ENCODE measurements at places on chromosomes 2 and 18.

- H3K27ac ChIP-seq, result no peak overlapping the region
- no peak overlapping the region for H3K4me3 ChIP-seq
These were observed 72.0 kb downstream of the MRO start for GRCh38 chr18:50747849-50748242.

GRCh38 chr2:101893681-101894381 lies 97.9 kb upstream of the IL1R2 start:
- no peaks in the 10 kb centered on the region for H3K27me3 ChIP-seq
- H3K27ac ChIP-seq, result no peak overlapping the region
- H3K4me3 ChIP-seq, result no peak overlapping the region
- DNase-seq, result no peak
- no peaks in the 10 kb centered on the region for H3K36me3 ChIP-seq
- H3K4me1 ChIP-seq, result no peaks in the 10 kb centered on the region

DNA sequence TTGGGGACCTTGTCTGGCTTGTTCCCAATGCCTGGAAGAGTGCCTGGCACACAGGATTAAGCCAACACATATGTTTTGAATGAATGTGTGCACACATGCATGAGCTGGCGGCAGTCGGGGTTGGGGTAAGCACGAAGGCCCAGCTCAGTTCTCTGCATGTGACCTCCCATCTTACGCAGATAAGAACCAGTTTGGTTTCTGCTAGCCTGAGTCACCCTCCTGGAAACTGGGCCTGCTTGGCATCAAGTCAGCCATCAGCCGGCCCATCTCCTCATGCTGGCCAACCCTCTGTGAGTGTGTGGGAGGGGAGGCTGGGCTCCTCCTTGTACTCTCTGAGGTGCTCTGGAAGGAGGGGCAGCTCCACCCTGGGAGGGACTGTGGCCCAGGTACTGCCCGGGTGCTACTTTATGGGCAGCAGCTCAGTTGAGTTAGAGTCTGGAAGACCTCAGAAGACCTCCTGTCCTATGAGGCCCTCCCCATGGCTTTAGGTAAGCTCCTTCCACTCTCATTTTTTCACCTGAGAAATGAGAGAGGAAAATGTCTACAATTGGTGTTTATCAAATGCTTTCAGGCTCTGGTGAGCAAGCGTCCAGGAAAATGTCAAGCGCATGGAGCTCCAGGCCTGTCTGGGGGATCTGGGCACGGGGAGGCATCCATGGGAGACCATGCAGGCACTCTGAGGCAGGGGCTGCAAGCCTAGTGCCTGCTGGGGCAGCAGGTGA lies 9.7 kb upstream of the IL1RN start:
- no peak overlapping the region for H3K4me3 ChIP-seq
- H3K27me3 ChIP-seq, result no peaks in the 10 kb centered on the region
- no peaks in the 10 kb centered on the region for H3K36me3 ChIP-seq
- peaks cover 8% of the 10 kb centered on the region for H3K4me1 ChIP-seq
- no peak overlapping the region for H3K27ac ChIP-seq

DNA sequence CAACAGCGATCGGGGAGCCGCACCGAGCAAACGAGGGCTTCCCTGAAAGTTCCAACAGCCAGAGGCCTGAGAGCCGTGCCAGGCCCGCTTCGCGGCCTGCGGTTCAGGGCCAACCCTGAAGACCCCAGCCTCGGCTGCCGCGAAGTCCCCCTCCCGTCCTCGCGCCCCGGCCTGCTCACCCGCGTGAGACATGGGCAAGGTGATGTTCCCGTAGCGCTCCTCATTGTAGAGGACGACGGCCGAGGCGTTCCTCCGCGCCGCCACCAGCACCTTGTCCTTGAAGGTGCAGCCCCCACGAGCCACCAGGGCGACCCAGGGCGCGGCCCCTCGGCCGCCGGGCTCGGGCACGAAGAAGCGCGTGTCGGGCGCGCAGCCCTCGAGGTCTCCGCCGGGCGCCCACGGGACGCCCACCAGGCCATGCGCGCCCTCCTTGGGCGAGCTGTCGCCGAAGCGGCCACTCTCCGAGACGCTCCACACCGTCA lies 510 bp downstream of the RNF149 start:
- peaks cover 14% of the 10 kb centered on the region for H3K4me1 ChIP-seq
- H3K27ac ChIP-seq, result no peak overlapping the region
- no peaks in the 10 kb centered on the region for H3K36me3 ChIP-seq
- H3K27me3 ChIP-seq, result no peaks in the 10 kb centered on the region

DNA sequence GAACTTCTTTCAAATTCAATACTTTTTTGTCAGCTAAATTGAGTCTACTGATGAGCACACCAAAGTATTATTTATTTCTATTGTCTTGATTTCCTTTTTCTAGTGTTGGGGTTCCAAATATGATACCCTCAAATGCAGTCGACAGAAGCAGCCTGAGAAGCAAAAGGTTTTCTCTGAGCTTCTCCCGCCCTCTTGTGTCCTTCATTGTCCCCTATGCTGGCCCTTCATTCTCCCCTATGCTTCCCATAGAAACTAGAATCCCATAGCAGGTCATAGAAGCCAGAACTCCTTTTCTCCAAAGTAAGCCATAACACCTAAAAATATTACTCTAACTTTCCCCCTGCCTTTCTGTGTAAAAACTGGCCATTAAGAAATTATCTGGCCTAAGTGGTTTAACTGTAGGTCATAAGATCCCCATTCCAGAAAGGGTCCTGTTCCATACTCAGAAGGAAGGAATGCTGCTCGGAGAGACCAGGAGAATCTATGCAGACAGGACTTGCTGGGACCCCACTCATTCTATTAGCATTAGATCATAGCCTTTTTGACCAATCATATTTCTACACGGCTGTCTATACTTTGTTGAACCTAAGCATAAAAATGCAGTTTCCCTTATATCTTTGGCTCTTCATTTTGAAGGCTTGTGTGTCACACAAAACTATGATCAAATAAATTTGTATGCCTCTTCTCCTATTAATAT lies 764.6 kb upstream of the PKDCC start:
- no peak for DNase-seq
- no peak overlapping the region for H3K4me3 ChIP-seq
- H3K36me3 ChIP-seq, result no peaks in the 10 kb centered on the region
- H3K27me3 ChIP-seq, result no peaks in the 10 kb centered on the region

DNA sequence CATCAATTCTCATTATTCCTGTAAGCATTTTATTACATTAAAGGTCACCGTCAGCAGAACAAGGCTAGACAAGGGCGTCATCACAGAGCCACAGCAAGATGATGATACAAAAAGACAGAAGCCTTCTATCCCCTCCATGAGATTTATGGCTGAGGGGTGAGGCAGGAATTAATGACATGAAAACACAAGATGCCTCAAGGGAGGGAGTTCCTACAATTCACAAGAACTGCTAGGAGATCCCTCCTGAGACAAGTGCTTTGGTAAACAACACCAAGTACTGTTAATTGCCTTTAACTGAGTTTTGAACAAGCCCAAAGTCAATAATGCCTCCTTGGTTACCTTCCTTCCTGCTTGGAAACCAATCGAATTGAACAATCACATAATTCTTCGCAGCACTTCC lies 14.1 kb downstream of the ADD2 start:
- no peaks in the 10 kb centered on the region for H3K4me1 ChIP-seq
- H3K4me3 ChIP-seq, result no peak overlapping the region
- H3K36me3 ChIP-seq, result no peaks in the 10 kb centered on the region
- no peak for DNase-seq

DNA sequence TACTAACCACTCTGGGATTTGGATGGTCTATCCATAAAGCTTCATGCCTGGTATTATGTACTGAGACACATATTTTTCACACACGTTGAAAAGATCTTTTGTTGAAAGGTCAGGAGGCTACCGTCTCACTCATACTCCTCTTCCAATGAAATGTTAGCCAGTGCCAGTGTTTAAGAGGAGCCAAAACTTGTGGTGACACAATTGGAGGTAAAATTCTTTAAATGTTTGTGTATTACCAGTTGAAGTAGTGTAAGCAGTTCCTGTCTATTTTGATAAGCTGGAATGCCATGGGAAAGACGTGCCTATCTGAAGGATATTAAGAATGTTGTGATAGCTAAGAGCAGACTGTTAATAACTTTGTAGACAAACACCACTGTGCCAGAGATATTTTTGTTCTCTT lies 32.1 kb downstream of the MARCHF7 start:
- H3K36me3 ChIP-seq, result peaks cover 64% of the 10 kb centered on the region
- DNase-seq, result no peak
- H3K4me3 ChIP-seq, result no peak overlapping the region
- no peak overlapping the region for H3K27ac ChIP-seq
- no peaks in the 10 kb centered on the region for H3K4me1 ChIP-seq

DNA sequence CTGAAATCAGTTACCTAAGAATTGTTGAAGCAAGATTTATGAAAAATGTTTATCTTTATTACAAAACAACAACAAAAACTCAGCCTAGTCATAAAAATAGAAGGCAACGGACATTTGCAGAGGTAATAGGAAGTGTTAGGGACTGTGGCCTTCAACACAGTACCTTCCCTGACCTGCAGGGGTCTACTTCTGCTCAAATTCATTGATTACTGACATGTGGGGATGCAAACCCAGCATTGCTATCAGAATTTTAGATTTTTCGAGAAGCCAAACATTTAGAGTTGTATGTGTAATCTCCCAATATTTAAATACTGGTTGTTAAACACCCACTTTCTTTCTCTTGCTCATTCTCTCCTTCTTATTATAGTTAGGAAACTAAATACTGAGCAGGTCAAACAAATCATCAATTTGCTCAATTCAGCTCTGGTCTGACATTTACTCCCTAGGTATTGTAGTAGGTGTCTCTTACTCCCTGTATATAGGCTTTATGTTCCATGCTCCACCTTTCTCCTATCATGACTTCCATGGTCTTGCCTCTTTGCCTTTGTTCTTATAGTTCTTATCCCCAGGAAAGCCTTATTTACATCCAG lies 198.5 kb downstream of the UBE2E3 start:
- DNase-seq, result peak; percentile 76
- H3K4me3 ChIP-seq, result no peak overlapping the region
- no peak overlapping the region for H3K27ac ChIP-seq

DNA sequence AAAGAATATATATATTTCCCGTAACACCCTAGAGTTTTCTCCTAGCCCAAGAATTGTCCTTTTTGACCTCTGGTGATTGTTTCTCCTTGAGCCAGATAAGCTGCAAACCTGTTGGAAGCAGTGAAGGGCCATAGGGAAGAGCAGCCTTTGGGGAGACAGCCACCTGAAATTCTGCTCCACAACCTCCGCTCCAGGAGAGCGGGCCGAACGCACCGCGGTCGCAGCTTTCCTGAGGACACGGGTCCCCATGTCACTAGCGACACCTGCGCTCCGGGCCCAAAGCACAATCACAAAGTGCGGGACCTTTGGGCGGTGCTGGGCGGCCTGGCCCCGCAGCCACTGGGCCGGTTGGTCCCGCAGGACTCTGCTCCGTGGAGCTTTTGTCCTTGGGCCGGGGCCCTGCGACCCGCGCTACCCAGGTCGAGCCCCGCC lies 557 bp upstream of the DSG2 start:
- no peaks in the 10 kb centered on the region for H3K36me3 ChIP-seq
- peaks cover 31% of the 10 kb centered on the region for H3K4me1 ChIP-seq
- DNase-seq, result no peak
- H3K27ac ChIP-seq, result no peak overlapping the region

DNA sequence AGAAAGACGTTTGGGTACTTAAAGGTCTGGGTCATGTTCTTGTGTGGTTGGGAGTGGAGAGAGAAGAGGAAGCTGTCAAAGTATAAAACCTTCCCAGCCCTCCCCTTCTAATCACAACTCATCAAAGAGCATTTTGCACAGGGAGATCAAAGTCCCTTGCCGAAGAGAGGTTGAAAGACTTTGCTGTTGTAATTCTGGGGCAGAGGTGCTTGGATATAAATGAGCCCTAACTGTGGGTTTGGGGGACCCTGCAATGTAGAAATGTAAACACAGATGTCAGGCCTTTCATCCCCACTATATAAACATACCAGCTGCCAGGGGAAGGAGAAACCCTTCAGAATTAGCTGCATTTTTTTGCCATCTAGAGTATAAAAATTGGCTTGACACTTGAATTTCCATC lies 182.1 kb downstream of the ETAA1 start:
- no peaks in the 10 kb centered on the region for H3K36me3 ChIP-seq
- no peak overlapping the region for H3K4me3 ChIP-seq
- peaks cover 3% of the 10 kb centered on the region for H3K4me1 ChIP-seq
- H3K27ac ChIP-seq, result no peak overlapping the region
- DNase-seq, result no peak

- no peaks in the 10 kb centered on the region for H3K4me1 ChIP-seq
- no peaks in the 10 kb centered on the region for H3K27me3 ChIP-seq
- no peak for DNase-seq
- no peaks in the 10 kb centered on the region for H3K36me3 ChIP-seq
- H3K4me3 ChIP-seq, result no peak overlapping the region
These were observed 147.3 kb downstream of the RDH14 start for GRCh38 chr2:18412980-18413675.

DNA sequence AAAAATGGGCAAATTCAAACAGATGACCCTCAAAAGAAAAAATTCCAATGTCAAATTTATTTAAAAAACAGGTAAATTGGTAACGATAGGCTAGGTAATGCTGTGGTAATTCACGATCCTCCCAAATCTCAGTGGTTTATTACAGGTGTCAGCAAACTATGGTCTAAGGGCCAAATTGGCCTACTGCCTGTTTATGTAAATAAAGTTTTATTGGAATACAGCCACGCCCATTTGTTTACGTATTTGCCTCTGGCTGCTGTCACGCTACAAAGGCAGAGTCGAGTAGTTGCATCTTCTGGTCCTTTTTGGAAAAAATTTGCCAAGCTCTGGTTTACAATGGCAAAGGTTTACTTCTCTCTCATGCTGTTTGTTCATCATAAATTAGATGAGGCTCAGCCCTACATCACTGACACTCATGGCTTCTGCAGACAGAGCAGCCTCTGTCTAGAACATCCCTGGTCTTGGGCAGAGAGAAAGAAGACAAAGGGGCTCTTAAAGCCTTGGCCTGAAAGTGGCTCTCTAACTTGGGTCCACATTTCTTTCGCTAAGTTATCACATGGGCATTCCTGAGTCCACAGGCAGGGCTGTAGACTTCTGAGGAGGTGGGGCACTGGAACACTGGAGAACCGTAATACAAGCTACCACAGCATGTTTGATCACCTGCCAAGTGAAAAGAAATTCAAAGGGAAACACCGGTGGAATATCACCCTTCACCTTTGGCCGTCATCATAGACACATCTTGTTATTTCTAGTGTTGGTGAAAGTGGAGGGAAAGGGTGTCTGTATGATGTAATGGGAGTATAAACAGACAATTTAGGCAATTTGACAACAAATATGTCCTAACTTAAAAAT lies 34.8 kb downstream of the SP110 start:
- no peak overlapping the region for H3K4me3 ChIP-seq
- no peaks in the 10 kb centered on the region for H3K27me3 ChIP-seq
- H3K36me3 ChIP-seq, result peaks cover 12% of the 10 kb centered on the region
- no peaks in the 10 kb centered on the region for H3K4me1 ChIP-seq
- no peak for DNase-seq

- no peak overlapping the region for H3K27ac ChIP-seq
- no peaks in the 10 kb centered on the region for H3K27me3 ChIP-seq
These were observed 998.0 kb upstream of the FANCL start for GRCh38 chr2:59239146-59239545.

GRCh38 chr2:215797676-215798075 lies 215.7 kb downstream of the MREG start:
- H3K36me3 ChIP-seq, result no peaks in the 10 kb centered on the region
- no peak for DNase-seq
- H3K27me3 ChIP-seq, result no peaks in the 10 kb centered on the region
- no peak overlapping the region for H3K27ac ChIP-seq
- H3K4me3 ChIP-seq, result no peak overlapping the region
- H3K4me1 ChIP-seq, result no peaks in the 10 kb centered on the region
